ENCODE measurements at places on chromosomes 1 and 21.

GRCh38 chr1:22889213-22889827 is 83.3 kb downstream of the LACTBL1 start:
- DNase-seq: no peak

DNA sequence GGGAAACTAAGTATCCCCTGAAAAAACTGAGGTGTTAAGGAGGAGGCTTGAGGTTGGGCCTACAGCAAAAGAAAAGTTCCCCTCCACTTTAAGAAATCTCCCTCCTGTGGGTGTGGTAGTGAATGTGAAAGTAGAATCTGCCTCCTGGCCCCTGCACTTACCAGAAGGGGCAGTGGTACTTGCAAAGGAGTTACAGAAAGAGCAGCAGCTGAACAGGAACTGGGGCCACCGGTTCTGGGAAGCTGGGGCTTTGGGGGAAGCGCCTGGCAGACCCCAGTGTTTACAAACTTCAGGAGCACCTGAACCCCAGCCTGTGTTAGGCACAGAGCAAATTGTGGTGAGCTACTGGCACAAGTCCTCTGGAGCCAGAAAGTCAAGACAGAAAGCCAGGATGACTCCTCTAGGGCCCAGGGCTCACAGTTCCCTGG is 250.2 kb upstream of the FGGY start:
- no peak for DNase-seq

- no peak for DNase-seq
Measured at GRCh38 chr1:208437401-208437800, 193.2 kb upstream of the PLXNA2 start.

GRCh38 chr21:40299451-40299850 is 432.2 kb downstream of the PCP4 start:
- DNase-seq: no peak

GRCh38 chr1:109104364-109105151 is 9.4 kb upstream of the ELAPOR1 start:
- DNase-seq: no peak

GRCh38 chr1:234833118-234833517 is 223.1 kb upstream of the IRF2BP2 start:
- no peak for DNase-seq

GRCh38 chr1:51512120-51512519 is 6.9 kb downstream of the EPS15 start:
- DNase-seq: no peak

DNA sequence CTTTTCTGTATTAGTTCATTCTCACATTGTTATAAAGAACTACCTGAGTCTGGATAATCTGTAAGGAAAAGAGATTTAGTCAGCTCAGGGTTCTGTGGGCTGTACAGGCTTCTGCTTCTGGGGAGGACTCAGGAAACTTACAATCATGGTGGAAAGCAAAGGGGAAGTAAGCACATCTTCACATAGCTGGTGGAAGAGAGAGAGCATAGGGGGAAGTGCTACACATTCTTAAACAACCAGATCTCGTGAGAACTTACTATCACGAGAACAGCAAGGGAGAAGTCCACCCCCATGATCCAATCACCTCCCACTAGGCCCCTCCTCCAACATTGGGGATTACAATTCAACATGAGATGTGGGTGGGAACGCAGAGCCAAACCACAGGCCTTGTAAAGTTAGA is 37.9 kb upstream of the AHCTF1 start:
- no peak for DNase-seq

DNA sequence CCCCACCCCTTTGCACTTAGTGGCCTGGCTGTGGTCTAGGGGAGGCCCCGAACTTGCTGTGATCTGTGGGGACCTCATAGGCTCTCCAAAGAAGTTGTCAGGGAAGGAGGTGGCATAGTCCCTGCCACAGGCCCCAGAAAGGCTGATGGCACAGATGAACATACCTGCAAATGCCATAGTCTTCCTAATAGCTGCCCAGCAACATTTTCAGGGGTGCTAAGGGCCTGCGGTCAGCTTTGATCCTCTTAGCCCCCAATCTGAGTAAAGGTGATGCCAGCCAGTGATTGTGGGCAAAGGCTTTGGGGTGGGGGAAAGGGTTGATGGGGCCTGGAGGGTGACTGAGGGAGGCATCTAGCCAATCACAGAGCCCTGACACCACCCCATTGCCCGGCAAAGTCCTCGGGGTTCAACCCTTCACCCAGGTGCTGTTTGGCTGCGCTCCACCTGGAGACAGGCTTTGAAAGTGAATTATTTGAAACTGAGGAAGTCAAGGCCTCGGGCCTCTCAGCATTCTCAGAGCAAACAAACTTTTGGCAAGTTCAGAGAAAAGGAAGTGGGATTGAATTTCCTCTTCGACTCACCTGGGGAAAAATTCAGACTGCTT is 35.8 kb downstream of the PAX7 start:
- no peak for DNase-seq

DNA sequence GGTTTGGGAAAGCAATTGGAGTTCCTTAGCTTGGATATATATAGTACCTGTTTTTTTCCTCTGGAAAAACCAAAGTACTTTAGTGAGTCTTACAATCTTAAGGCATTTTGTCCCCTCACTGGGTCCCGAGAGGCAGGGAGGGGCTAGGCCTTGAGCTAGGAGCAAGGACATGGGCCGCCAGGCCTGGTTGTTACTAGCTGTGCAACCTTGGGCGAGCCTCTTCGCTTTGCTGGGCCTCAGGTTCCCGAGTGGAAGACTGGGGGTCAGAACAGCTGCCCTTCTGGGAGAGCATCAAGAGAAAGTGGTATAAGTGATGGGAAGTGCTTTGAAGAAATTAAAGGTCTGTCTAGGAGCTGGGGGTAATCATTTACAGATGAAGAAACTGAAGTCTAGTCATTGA is 553.2 kb downstream of the KIF26B start:
- DNase-seq: no peak

DNA sequence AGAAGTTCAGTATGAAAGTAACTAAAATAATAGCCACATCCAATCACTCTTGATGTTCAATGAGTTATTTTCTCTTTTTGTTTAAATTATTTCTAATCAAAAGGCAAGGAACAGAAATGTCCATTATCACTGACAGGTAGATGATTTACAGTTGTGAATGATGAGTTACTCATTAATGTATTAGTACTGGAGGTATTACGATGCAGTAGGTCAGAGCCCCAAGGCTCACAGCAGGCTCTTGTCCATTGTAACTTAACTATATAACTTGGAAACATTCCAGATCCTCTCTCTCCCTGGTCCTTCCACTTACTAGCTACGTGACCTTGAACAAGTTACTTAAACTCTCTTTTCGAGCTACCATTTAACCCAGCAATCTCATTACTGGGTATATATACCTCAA is 39.5 kb downstream of the CRB1 start:
- DNase-seq: no peak

DNA sequence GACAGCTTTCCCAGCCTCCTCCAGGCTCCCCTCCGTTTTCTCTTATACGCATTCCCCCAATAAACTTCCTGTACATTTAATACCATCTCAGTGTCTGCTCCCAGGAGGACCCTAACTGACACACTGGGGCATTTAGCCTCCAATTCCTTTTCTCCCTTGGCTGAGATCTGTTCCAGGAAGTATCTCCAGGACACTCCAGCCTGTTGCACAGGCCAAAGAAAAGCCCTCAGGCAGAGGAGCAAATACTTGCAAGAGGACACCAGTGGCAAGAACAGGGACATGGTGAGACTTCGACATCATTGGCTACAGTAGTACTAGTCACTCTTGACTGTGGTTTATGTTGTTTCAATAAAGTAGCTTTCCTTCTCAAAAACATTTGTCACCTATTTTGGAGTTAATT is 4.7 kb upstream of the SYNJ1 start:
- no peak for DNase-seq

DNA sequence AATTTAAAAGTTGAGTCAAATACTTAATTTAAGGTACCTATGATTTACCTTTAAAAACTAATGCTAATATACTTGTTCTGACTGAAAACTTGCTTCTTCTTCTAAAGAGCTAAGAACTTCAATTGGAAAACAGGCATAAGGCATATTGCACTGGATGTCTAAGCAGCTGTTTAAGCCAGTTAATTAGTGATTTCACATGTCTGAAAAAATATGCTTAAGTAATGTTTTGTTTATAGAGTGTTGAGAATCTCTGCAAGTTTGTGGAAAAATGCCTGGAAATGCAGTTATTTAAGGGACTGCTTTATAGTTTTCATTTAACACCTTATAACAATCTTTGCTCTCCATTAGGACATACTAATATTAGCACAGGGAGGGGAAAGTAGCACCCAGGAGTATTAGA is 28.2 kb downstream of the UBE2U start:
- no peak for DNase-seq
